CD4-positive, alpha-beta T cell treated with Interleukin-2 at 100 ng/mL for 4 hours (primary cell): ENCODE measurements at places on chromosomes 3 and 15.

- no peak for DNase-seq
These were observed 62.8 kb upstream of the DCLK3 start for GRCh38 chr3:36827133-36827532.

GRCh38 chr15:66308531-66308930, 15.2 kb downstream of the DIS3L start:
- DNase-seq, result no peak

DNA sequence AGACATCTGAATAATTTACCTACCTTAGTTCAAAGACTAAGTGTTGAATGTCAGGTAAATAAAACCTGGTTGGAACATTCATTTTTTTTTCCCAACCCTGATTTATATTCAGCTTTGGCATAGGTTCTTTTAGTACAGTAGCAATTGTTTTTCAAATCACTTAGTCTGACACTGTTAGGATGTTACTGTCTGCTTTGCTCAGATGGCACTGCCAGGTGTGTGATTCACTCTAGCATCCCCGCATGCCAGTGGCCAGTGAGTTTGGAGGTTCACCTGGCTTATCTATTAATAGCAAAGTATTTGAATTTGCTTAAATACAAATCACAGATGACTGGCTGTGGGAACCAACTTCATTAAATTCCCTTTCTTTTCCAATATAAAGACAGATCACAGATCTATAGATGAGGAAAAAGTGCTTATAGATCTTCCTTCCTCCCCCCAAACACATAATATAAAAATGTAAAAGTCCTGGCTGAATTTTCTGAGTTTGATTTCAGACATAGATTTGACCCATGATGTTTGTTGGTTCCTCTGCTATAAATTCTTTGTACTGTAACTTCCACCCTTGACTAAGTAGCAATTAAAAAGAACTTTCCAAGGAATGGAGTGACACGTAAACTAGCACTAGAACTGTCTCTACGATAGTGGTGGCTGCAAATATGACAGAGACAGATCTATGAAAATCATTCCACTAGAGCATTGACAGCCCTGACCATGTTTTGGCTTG, 3.9 kb downstream of the THBS1 start:
- no peak for DNase-seq

DNA sequence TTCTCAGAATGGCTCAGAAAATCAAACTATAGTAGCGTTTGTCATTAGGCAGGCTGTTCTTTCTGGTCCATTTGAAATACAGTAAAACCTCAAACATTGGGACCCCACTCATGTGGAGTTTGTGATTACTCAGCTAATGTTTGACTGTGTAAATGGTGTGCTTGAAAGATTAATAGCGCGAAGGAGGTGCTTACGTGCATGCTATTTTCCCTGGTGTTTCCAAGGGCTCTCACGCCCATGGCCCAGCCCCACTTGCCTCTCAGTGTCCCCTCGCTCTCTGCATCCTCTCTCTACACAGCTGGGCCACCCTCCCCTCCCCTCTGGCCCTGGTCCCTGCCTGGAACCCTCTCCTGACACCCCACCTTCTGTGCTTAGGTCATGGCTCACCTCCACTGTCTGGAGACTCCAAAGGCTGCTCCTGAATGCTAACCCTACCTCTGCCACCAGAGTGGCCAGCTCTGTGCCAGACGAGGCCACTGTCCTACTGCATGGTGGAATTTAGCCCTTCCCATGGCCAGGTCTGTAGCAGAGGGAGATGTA, 194.2 kb downstream of the PLCL2 start:
- no peak for DNase-seq

DNA sequence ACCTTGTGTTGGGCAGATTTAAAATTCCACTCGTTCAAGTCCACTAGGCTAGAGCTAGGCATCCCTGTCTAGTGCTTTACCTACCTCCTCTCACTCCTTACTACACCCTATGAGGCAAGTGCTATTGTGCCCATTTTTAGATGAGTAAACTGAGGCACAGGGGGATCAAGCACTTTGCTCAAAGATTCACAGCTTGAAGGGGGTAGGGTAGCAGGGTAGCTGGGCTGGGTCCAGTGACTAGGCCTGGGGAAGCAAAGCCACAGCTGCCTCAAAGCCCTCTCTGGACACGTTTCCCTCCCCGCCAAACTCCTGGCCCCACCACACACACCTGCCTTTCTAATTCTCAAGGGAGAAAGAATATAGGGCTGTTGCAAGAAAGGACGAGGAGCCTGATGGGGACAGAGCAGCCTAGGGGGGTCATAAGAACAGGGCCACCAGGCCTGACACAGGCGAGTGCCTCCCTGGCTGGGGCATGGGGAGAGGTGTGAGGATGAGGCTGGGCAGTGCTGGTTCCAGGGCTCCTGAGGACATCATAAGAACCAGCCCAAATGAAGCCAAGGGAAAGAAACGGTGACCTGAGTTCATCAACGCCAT, 34.8 kb upstream of the SFMBT1 start:
- no peak for DNase-seq
